ENCODE measurements at places on chromosomes 7 and 10.

GRCh38 chr7:135512135-135512887, 2.4 kb upstream of the CNOT4 start:
- DNase-seq, result no peak

- no peak for DNase-seq
Observed at GRCh38 chr7:81488210-81488609, 281.6 kb downstream of the HGF start.

DNA sequence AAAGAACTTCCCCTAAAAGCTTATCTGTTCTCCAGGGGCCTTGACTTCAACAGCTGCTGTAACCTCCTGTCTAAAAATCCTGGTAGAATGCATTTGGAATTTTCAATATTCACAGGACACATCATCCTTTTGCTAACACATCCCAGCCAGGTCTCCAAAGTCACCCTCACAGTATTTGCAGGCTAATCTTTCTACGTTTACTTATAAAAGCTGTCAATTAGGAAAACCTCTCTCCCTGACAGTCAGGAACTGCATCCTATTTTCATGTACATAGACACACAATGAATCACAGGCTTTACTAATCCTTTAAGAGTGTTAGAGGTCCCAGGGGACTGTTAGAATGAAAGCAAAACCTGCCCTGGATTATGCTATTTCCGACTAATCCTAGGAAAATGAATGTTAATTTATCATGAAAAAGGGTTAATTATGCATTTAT, 102.2 kb downstream of the GFRA1 start:
- no peak for DNase-seq

- no peak for DNase-seq
Observed at GRCh38 chr7:64946772-64947171, 43.7 kb downstream of the ZNF273 start.

GRCh38 chr10:73931767-73932619, 21.1 kb downstream of the PLAU start:
- DNase-seq, result peak; percentile 64

- no peak for DNase-seq
Observed at GRCh38 chr10:17387861-17388503, 66.4 kb downstream of the ST8SIA6 start.

DNA sequence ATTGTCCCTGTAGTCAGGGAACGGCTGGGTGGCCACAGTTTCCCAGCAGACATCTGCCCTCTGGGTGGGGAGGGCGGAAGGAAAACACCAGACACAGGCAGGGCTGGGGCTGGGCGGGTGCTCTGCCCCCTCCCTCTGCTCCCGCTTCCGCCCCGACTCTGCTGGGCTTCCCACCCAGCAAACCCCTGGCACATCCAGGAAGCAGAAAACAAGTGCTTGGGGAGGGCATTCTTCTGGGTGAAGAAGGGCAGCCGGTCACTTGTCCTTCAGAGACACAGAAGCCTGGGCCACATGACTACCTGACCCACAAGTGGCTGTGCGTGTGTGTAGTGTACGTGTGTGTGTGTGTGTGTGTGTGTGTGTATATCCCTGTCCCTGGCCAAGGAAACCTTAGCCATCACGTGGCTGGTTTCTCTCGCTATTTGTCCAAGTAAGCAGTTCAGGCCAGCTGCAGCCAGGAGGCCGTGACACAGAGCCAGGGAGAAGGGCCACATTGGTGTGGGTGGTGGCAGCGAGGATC, 77.9 kb downstream of the ZMIZ1 start:
- DNase-seq, result no peak

DNA sequence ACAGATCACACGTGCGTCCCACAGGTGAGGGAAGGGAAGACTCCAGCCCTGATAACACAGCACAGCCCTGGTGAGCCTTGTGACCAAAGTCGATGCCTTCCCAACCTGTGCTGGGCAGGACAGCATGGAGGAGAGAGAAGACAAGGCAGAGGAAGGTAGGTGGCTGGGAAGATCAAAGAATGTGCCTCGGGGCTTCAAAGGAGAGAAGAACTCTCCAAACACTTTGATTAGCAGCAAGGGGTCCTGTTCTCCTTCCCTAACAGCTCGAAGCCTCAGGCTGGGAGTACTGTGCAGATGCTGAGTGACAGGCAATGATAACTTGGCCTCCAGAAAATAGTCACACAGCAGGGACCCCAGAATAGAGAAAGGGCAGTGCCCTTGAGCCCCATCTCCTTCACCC, 288.5 kb downstream of the TCERG1L start:
- DNase-seq, result no peak

DNA sequence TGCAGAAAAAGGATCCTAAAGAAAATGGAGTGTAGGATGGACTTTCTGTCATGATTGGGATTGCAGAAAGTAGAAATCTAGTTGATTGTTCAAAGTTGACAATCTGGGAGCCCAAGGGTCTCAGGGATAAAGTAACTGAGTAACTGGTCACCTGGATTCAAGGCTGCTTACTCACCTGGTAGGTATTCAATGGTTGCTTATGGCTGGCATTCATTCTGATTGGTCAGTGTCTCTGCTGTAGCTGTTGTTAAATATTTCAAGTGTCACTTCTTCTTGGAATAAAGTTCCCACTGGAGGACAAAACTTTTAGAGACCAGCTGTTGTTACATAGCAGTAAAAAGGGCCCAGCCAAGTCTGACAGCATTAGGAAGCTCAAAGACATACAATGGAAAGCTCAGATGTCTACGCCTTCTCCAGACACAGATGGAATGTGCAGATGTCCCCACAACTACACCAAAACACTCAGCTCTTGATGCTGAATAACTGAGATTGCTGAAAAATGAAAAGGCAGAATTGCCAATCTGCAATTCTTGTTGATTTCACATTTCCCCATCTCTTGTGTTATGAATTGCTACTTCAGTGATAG, 106.9 kb downstream of the ZNF467 start:
- DNase-seq, result no peak

GRCh38 chr10:91566115-91566514, 66.8 kb downstream of the PPP1R3C start:
- no peak for DNase-seq

DNA sequence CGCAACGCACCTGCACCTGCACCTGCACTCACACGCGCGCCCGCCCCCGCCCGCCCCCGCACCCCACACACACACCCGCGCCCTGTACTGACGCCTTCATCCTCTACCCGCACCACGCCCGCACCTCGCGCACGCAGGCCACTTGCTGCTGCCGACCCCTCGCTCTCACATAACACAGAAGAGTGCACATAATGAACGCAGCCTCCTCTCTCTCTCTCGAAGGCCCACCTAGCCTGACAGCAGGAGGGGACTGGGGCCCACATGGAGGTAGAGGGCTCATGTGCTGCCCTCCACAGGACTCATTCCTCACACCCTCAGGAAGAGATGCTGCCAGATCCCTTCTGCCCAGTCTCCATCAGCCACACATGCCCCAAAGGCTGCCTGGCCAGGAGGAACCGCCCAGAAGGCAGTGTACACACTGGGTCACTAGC, 432 bp upstream of the CAMK2B start:
- no peak for DNase-seq

- DNase-seq, result no peak
Observed at GRCh38 chr10:74231375-74231774, 80.4 kb downstream of the ADK start.

DNA sequence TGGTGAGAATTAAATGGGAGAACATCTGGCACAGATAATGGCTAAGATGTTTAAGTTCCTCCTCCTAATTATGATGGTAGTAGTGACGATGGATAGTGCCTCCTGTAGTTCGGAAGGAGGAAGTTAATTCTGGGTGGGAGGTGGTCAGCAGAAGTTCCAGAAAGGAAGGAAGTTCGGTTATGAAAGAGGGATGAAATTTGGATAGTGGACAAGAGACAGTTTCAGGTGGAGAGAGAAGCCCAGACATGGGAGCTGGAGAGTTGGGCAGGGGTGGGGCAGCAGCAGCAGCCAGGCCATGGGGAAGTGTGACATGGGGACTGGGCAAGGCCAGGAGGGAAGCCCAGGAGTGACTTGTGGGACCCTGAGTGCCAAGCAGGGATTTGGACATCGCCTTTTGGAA, 99.5 kb downstream of the CCNY start:
- no peak for DNase-seq

DNA sequence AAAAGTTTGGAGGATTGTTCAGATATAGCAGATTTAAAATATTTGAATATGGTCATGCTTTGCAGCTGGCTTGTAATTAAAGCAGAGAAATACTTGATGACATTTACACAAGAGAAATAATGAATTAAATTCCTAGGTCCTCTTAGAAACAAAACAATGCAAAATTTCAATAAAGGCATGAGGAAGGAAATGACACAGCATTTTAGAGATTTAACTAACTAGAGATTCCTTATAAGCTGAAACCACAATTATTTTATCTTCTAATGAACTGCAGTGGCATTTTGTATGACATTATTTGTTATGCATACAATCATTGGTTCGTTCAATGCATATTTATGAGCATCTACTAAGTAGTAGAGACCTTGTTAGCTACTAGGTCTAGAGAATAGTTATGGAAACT, 490.9 kb downstream of the ZWINT start:
- DNase-seq, result no peak

- no peak for DNase-seq
Observed at GRCh38 chr7:105853931-105854419, 22.4 kb downstream of the ATXN7L1 start.

DNA sequence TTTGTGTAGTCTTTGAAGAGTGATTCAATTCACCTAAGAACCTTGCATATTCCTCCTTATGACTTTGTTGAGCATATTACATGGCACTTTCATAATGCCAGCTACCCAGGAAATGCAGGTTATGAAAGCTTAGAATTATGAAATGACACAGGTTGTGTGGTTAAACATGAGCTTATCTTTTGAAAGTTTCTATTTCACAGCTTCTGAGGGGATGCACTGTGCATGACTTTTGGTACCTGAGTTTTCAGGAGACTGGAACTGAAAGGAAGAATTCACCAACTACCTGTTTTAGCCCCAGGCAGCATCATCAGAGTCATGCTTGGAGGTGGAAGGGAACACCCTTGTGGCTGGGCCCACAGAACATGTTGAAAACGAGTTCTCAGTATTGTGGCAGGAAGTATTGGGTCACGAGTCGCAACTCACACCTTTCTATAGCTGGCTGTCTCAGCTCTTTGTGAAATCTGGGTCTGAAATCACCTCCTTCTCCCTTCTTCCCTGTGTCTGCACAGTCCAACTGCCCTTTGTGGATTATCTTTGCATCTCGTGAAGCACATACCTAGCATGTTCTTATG, 228.2 kb downstream of the PTEN start:
- peak; percentile 50 for DNase-seq

- no peak for DNase-seq
Observed at GRCh38 chr10:80924063-80924952, 386.6 kb downstream of the SH2D4B start.

DNA sequence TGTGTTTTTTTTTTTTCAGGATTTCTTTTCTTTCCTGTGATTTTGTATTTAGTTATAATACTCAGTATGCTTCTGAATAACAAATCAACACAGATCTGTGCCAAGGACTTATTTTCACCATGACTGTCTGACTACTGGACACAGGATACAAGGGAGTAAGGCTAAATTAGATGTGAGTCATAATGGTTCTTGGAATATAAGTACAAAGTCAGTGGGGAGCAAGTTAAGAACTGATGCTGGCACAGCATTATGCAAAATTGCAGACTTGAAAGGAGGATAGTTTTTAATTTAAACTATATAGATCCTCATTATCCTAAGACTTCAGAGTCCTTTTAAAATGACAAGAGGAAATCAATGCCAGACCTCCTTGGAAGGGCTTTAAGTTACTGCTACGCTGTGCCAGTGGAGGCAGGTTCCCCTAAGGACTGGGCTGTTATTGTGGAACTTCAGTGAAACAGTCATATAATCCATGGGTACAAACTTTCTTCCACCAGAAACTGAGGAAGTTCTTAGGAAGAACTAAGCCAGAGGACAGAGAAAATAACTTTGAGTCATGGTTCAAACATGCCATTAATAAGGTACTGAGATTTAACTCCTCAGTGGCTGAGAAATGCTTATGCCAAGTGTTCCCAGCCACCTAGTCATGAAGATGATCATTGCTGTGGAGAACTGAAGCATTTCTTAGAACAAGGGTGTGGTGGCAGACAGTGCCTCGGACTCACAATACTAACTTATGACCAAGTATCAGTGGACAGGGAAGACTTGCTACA, 531.2 kb downstream of the HTR7 start:
- no peak for DNase-seq

DNA sequence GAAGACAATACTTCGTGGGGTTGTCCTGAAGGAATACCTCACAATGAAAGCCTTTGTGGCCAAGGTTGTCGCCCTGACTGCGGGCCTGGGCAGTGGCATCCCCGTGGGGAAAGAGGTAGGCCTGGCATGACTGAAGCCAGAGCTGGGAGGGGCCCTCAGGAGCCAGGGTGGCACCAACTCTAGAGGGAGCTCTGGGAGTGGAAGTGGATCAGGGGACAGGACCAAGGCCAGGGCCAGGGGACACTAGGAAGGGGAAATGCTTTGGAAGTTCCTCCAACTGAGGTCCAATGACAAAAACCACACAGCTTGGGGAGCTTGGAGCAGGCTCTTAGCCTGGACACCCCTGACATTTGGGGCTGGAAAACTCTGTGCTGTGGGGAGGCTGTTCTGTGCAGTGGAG, 5.8 kb downstream of the CLCN1 start:
- DNase-seq, result no peak

DNA sequence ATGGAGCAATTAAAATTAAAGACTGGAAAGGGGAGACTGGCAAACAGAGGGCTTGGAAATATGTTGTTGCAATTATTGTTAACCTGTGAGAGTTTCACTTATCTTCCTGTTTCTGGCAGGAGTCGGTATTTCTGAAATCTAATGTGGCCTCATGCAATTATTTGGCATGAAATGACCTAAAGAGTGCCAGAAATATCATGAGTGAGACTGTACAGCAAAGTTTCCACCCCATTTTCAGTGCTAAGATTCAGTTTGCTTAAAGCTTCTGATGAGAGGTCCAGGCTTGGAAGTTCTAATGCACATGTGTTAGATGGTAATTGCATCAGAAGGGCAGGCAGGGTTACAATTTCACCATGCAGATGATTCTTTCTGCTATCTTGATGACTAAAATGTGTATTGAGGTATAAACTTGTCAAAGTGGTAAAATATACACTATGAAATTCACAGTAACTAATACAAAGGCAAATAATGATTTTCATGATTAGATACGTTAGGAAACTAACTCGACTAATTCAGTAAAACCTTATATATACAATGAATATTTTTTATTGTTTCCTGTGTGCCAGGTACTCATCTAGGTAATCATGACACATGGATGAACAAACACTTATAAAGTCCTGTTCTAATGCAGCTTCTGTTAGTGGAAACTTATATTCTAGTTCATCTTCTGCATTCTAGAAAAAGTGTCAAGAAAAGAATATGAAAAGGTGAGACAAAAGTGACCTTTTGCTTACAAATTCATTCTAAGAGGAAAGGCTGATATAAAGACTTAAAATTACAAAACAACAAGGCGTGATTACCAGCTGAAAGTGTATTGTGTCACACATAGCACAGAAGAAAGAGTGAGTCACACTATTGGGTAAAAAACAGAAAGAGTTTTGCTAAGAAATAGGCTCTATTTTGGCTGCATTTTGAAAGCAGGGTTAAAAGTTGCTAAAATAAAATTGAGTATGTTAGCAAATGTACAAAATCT, 533.4 kb upstream of the SEMA3D start:
- DNase-seq, result no peak

GRCh38 chr7:114944745-114945625, 23.1 kb downstream of the MDFIC start:
- no peak for DNase-seq

GRCh38 chr7:48426331-48426965, 255.2 kb downstream of the ABCA13 start:
- no peak for DNase-seq

Measured in activated CD8-positive, alpha-beta memory T cell treated with anti-CD3 and anti-CD28 coated beads for 4 hours (primary cell).